Activated naive CD4-positive, alpha-beta T cell treated with anti-CD3 and anti-CD28 coated beads, Interleukin-2, amount 50 U/mL, for 72 hours (primary cell): ENCODE measurements at places on chromosomes 1 and 21. TPM values are rescaled to one million over a fixed set of nuclear protein-coding genes. Genes with fewer than 3 reads are reported as not detected.

DNA sequence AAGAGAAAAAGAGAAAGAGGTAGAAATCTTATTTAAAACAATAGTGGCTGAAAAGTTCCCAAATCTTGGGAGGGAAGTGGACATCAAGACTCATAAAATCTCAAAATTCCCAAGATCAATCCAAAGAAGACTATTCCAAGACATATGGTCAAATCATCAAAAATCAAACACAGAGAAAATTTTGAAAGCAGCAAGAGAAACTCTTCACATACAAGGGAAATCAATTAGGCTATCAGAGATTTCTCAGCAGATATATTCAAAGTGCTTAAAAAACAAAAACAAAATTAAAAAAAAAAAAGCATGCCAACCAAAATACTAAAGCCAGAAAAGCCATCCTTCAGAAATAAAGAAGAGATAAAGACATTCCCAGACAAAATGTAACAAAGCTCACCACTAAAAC, 52.6 kb upstream of the RALGPS2 start:
- no peak for DNase-seq

GRCh38 chr1:197841158-197841557, 61.3 kb upstream of the C1orf53 start:
- no peak for DNase-seq

DNA sequence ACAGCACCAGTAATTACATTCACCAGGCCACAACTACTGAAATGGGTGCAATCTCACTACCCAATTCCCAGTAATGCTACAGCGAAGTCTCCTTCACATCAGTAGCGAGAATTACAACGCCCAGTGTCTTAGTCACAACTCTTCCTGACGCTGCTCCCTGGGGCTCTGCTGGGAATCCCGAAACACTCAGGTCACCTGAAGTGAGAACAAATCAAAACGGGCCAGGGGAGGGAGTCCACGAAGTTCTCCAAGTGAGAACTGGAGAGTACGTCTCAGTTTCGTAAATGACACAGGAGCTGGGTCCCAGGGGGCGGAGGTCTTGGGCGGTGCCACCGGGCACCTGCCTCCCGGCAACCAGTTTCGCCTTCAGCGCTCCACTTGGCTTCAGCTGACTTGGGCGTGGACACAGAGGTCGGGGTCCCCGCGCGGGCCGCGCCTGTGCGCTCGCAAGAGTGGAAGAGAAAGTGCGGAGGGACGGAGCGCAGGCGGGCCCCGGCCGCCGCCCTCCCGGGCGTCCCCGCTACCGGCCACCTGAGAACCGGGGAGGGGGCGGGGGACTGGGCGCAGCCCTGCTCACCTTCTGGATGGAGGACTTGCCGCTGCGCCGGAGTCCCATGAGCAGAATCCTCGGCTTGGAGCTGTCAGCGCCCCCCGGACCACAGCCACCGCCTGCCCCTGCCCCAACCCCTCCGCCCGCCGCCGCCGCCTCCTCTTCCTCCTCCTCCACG, 575 bp downstream of the RRAGC start:
- DNase-seq = peak; percentile 53

Gene GPX7
- total RNA-seq = 23.0 TPM

GRCh38 chr1:229385853-229386456, 43.1 kb upstream of the CCSAP start:
- no peak for DNase-seq

GRCh38 chr21:28224191-28224726, 768.4 kb downstream of the LTN1 start:
- DNase-seq = no peak

DNA sequence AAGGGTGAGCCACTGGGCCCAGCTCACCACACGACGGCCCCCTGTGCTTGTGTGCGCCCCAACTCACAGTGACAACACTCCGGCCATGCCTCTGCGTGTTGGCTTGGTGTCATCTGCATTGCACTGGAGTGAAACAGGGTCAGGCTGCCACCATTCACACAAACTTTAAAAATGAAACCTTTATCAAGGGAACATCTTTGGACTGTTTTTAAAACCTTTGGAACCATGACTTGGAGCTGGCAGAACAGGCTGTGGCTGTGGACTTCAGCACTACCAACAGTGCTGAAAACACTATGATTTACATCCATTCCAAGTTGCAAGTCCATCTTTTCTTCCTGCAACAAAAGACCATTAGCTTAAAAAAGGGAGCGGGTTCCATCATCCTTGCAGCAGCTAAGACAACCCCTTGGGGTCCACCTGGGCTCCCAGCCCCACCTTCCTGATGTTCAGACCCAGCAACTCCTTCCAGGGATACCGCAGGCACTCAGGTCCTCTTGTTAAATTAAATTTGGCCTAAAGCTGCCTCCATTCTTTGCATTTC, 25.6 kb downstream of the POFUT2 start:
- DNase-seq = no peak

DNA sequence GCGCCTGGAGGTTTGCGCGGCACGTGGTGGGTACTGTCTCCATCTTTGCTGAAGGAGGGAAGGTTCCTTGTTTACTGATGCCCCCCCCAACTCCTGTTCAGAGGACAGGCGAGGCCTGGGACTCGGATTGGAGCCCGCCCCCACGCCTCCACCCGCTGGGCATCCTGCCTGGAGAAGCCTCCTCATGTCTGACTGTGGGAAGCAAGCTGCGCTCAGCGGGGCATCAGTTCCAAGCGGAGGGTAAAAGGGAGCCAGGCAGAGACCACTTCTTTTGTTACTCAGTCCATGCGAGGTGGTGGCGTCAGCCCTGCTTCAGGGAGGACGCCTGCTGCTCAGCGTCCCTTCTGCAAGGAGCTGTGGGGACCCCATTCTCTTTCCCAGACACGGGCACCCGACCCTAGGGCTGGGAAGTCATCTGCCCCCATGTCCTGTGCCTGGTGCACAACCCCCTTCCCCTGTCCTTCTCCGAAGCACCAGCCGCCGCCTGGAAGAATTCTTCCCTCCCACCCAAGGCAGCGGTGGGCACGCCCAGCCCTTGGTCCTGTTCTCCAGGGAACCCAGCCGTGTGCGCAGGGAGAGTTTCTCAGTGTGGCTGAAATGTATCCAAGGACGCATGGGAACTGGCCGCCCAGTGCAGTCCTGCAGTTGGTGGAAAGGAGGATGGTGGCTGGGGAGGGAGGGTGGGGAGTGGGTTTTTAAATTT, 414.0 kb downstream of the CAMTA1 start:
- no peak for DNase-seq

GRCh38 chr1:82646336-82646735, 845.6 kb downstream of the ADGRL2 start:
- DNase-seq = no peak
